ENCODE measurements at places on chromosomes 11 and 22.

DNA sequence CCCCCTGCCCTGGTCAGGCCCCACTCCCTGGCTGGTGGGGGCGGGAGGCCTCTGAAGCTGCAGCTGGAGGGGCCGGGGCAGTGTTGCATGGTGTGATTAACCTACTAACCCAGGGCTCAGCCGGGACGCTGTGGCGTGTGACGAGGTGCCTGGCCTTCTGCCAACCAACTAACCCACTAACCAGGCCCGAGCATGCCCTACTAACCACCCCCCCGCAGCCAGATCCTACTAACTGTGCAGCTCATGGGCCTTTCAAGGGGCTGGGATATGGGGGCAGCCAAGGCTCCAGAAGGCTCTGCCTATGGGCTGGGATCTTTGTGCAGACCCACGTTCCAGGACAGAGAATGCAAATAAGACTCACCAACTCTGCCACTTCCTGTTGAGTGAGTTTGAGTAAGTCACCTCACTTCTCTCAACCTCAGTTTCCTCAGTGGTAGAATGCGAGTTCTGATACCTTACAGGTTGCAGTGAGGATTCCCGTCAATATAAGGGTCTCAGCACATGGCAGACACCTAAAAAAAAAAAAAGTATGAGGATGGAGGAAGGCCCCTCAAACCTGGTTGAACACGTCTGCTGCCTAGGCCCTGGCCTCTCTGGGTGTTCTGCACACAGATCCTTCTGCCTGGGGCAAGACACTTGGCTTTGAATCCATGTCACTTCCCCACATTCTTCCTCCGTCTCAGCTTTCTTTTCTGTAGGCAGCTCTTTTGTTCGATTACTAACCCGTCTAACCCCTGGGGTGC is 14.1 kb downstream of the MIAT start:
- DNase-seq: peak; percentile 84

DNA sequence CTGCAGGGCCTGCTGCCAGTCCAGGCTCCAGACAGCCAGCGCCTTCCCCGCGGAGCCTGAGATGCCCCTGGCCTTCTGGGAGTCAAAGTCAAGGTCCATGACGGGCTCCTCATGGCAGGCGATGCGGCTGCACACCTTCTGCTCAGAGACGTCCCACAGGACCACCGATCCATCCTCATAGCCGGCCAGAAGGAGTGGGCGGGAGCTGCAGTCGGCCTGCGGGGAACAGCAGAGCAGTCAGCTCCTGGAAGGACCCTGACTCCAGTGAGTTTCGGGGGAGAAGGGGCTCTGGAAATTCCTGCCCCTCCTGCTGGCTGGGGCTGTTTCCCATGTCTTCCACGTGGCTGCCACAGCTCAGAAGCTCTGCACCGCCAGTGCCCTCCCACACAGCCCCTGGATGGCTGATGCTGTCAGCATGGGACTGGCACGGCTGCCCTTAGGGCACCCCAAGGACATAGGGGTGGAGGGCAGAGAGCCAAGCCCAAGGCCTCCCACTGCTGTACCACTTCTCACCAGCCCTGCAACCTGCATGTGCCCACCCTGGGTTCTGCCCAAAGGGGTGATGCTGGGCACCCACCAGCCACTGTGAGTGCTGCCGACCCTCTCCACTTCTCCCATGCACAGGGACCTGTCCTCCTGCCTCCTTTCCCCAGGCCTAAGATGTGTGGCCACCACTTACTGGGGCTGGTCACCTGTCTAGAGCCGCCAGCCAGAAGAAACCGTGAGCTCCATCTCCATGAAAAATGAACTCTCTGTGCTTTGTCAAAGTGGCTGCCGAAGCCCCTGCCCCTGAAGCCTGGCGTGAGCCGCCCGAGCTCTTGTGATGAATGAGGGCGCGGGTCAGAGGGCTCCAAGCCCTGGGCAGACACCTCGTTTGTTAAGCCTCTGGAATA is 41.7 kb downstream of the TBX1 start:
- DNase-seq: no peak

GRCh38 chr11:46917109-46917761 is 1.1 kb downstream of the LRP4 start:
- DNase-seq: no peak

- no peak for DNase-seq
Observed at GRCh38 chr11:27650988-27651387, 49.3 kb downstream of the BDNF start.

DNA sequence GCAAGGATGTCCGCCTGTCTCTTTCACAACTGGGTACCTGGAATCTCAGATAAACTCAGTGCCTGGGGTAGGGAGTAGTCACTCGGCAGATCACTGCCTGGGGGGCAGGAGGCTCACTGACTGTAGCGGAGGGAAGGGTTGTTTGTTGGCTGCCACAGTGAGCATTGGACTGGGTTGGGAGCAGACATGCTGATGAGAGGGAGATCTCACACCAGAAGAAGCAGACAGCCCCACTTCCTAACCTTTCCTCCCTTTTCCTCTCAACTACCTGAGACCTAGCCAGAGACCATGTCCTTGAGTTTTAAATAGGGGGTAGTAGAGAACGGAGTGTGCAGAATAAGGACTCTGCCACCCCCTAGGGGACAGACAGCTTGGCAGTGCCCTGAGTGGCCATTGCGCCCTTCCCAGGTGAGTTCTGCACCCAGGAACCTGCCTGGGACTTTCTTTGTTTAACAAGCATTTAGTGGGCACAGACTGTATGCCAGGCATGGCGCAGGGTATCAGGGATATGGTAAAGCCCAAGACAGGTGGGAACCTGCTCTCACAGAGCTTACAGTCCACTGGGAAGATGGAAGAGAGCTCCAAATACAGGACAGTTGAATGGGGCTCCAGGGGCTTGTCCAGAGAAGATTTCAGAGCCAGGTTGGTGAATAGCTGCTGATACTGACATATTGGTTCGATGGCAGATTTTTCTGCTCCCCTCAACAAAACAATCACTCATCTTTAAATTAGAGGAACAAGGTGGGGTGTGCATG is 115.7 kb upstream of the NNMT start:
- DNase-seq: no peak
